ENCODE measurements at places on chromosomes 2 and 18.
A peak's percentile ranks its signal among the peaks of the same experiment; 100 is the strongest.

DNA sequence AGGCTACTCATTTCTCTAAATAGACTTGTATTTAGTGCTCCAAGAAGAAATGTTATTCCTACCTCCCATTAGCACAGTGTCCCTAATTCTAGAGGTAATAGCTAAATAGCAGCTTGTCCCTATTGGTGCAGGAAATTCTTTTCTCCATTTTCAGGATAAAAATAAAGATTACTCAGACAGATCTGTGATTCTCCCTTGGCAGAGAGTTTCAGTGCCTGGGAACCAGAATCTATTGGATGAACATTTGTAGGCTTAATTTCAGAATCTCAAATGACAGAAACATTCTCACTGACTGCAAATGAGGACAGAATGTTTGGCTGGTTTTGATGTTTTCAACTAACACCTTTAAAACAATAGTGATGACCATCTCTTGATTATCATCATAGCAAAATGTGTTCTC lies 33.3 kb upstream of the LGALSL start:
- no peak for DNase-seq

DNA sequence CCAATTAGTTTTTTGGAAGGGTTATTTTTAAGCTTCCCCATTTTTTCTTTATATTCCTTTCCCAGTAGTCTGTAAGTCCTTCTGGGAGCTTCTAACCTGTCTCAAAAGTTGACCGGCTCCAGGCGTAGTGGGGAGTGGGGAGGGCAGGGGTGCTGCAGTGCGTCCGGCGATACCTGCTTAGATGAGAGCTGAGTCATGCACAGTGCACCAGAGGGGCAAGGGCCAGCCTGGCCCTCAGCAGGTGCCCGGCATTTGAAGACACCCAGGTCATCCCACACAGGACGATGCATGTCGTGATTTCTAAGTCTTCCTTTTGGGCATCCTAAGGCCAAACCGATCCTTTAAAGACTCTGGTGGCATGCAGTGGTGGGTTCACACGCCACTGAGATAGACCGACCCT lies 73.4 kb downstream of the TPO start:
- DNase-seq = no peak

DNA sequence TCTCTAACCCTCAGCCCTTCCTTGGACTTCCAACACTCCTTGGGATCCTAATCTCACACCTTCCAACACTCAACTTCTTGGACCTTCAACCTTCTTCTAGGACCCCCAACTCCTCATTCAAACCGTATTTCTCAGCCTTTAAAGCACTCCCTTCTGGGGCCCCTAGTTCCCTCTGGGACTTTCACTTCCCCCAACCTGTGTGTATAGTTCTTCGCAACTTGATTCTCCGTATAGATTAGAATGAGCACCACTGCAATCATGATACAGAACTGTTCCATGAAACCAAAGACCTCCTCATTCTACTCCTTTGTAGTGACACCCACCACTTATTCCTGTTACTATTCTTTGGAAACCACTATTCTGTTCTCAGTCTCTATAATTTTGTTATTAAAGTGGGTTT lies 62.0 kb upstream of the NFU1 start:
- no peak for DNase-seq

DNA sequence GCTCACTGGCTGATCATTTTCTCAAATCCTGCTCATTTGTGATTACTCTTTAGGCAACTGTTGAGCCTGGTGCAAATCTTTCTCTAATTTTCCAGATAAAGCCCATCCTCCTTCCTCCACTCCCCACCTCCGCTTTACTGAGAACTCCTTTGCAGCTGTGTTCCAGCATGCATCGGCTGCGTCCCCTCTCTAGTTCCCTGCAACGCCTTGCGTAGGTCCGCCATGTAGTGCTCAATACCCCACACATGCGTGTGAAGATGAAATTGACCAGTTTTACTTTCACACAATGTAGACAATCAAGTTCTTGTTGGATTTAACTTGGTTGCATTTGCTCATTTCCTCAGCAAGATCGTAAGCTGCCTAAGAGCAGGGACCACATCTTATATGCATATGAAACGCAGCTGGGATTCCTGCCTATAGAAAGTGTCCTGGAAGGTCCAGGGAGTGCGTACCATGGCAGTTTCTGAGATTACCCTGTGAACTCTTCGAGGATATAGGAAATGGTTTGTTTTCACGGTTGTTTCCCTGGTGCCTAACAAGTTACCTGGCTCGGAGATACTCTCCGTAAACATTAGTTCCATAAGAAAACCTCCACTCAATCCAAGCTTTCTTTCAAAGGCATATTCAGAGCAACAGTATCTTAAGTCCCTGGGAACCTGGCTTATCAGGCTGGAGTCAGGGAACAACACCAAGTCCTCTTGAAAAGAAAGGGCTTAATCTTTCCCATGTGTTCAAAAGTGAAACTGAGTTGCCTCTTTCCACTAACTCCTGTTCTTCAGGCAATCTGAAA lies 766.4 kb upstream of the ID2 start:
- no peak for DNase-seq

DNA sequence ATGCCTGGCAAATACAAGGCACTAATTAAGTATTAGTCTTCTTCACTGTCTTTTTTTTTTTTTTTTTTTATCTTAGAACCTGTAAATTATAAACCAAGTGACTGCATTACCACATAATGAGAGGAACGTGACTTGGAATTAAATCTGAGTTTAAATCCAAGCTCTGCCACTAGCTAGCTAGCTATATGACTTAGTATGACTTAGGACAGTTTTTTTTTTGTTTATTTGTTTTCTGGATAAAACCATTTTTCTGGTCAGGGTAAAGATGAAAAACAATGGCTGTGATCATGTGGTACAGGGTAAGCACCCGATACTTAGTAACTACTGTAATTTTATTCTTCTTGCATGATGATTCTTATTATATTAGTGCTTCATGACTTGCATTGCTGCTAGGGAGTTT lies 191.8 kb upstream of the LRRTM1 start:
- DNase-seq = no peak

- DNase-seq = no peak
Measured at GRCh38 chr2:66845307-66845706, 410.4 kb downstream of the MEIS1 start.

GRCh38 chr18:5543773-5544389 lies at the start of gene EPB41L3:
Gene EPB41L3 (minus strand): TSS chr18:5543997. CDS start chr18:5489183, 54,814 bp downstream.
- DNase-seq = no peak

DNA sequence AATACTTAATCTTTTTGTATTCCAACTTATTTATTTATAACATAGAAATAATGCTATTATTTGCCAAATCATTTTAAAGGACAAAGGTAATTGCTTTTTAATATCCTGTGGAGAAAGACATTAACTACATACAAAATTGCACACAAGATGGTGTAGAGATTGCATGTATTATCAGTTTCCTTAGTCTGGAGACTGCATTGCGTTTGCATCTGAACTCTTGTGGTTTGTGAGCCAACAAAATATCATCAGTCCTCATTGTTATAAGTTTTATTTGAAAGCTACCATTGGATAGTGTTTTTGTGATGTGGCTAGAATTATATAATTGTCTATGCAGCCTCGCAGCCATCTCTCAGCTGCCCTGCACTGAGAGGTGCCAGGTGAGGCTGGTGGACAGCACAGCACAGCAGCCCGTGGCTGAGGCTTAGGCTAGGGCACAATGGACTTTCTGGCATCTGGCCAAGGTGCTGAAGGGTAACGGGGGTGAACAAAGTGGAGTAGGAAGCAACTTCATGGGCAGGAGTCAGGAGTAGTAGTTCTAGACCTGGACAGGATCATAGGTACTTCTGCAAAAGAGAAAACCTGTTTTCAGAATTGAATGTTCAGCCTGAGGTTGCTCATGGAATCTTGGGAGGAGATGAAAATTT lies 15.1 kb downstream of the RASGRP3 start:
- DNase-seq = no peak

DNA sequence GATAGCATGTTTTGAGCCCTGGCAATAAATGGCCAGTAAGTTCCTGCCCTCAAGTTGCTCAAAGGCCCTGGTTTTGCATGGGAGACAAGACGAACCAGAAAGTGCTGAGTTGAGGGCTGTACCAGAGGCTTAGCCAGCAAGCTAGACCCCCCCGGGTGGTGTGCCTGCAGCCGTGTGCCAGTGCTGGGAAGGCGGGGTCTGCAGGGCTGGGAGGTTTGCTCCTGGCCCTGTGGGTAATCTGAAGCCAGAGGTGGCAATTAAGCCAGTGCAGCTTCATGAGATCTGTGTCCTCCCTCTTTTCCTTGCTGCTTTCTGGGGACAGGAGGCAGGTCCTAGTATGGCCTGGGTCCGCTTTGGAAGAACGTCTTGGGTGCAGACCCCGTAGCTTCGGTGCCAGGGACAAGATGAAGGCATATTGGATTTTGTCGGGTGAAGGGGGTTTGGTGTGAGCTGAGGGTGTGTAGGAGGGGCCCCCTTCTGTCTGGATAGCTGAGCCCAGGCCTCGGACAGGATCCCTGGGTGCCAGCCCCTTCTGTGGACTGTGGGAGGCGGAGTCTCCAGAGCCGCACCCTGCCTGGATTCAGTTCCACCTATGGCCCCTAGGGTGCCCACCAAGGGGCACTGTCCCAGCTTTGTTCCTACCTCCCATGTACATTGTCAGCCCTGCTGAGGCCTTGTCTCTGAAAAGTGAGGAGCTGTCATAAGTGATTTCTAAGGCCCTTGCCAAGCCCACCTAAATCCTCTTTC lies 15.6 kb downstream of the ATOH8 start:
- no peak for DNase-seq

DNA sequence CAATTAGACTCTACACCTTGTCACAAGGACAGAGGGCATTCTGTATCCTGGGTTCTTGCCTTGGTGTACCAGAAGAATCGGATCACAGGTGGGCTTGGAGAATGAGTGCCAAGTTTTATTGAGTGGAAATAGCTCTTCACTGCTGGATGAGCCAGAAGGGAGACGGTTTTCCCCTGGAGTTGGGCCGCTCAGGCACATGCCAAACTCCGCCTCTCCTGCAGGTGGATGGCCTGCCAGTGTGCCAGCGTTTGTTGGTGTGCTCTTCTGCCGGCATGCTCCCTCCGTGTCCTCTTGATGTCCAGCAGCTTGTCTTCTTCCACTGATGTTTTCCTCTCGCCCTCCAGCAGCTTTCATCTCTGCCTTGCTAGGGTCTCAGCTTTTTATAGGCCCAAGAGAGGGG lies 115.5 kb upstream of the RAB27B start:
- DNase-seq = no peak

DNA sequence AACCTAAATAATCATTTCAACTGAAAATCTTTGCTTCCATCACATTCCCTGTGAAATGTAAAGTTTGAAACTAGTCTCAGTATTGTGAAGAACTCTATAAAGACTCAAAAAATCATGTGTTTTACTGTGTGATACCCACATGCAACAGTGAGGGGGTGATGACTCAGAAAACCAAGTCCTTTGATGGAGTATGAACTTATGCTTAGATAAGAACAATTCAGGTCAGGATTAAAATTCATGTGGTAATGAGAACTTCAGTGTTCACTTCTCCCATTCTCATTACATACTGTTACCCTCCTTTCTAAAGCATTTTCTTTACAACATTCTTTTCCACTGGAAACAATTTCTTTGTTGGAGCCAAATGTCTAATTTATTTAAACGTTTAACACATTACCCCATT lies 360.2 kb downstream of the FSIP2 start:
- DNase-seq = peak; percentile 23

GRCh38 chr2:188142636-188143295 lies 148.9 kb upstream of the GULP1 start:
- DNase-seq = no peak

- no peak for DNase-seq
Measured at GRCh38 chr2:239532859-239533258, 132.0 kb upstream of the HDAC4 start.

GRCh38 chr2:17101596-17101995 lies 416.6 kb downstream of the RAD51AP2 start:
- no peak for DNase-seq

GRCh38 chr2:29082804-29083495 lies 8.6 kb upstream of the PCARE start:
- DNase-seq = no peak

- no peak for DNase-seq
Measured at GRCh38 chr2:104847586-104848160, 6.2 kb upstream of the POU3F3 start.

DNA sequence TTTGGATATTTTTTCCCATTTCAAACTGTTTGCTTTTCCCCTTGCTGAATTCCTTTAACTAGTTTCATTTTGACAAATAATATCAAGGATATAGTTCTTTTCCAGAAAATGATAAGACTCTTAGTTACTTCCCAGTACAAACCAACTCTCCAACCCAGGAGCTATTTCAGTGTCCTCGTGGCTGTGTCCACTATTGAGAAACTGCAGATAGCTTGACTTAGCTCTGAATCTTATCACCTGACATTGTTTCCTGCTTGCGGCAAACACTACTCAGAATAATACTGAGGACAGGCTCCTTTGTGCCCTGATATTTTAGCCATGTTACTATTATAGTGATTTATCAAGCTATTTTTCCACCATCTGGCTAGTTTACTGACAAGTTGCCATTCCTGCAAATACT lies 74.6 kb downstream of the KLF7 start:
- DNase-seq = no peak
